ENCODE measurements at places on chromosomes 12 and 14.

DNA sequence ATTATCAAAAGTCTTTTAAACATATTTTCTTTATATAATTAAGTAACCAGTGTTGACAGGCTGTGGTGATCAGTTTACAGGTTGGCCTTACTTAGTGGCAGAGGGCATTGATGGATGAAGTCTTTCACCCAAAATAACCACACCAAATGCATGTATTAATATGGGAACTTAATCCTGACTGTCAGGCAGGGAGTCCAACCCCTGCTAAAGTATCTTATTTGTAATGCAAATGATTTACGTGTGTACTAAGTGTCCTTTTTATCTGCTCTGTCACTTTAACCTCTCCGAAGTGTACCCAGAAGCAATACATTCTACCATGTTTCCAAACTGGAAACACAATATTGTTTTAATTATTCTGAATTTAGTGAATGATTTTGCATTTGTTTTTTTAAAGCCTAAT lies 1.4 kb downstream of the MYBPC1 start:
- DNase-seq = no peak

DNA sequence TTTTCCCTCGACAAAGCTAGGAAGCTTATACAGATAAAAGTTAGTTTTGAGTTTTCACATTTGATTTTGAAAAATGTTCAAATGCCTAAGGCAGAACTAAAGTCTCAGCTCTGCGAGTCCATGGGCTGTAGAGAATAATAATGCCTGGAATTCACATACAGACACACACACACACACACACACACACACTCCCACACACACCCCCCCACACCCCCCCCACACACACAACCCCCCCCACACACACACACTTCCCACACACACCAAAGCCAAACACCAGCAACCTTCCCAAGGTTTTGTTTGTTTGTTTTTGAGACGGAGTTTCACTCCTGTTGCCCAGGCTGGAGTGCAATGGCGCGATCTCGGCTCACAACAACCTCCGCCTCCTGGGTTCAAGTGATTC lies 62.8 kb upstream of the EIF5 start:
- DNase-seq = no peak

- DNase-seq = no peak
Observed at GRCh38 chr14:103113303-103113702, 10.0 kb upstream of the TNFAIP2 start.

- DNase-seq = no peak
Observed at GRCh38 chr14:73780391-73780790, 66.2 kb upstream of the PNMA1 start.

GRCh38 chr12:26125400-26126339 lies 833 bp upstream of the BHLHE41 start:
- no peak for DNase-seq

DNA sequence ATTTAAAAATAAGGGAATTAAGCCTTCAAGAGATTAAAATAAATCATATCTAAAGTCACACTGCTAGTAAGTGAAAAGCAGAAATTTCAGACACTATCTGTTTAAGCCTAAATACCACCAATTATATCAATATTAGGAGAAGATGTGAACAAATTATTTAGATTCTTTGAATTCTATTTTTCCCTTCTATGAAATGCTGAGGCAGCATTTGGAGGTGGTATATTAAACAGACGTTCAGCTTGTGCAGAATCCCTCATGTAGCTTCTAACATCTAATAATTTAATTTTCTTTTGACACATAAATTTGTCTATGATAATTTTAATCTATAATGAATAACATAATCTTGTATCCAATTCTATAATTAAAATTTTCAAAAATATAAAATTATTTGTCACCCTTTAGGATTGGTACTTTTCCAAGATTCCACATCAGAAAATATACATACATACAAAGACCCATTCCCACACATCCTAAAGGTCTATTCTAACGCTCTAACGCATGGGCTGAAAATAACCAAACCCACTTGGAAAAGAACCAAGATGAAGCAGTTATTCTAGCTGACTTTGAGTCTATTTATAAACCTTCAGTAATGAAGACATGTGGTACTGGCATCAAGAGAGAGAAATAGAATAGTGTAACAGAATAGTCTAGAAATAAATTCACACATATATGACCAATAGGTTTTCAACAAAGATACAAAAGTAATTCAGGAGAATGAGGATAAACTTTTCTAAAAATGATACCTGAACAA lies 751.8 kb downstream of the GALC start:
- no peak for DNase-seq

- DNase-seq = no peak
Observed at GRCh38 chr12:124601706-124602105, 34.3 kb upstream of the NCOR2 start.

GRCh38 chr14:96567289-96567899 lies 65.2 kb downstream of the PAPOLA start:
- DNase-seq = peak; percentile 49

DNA sequence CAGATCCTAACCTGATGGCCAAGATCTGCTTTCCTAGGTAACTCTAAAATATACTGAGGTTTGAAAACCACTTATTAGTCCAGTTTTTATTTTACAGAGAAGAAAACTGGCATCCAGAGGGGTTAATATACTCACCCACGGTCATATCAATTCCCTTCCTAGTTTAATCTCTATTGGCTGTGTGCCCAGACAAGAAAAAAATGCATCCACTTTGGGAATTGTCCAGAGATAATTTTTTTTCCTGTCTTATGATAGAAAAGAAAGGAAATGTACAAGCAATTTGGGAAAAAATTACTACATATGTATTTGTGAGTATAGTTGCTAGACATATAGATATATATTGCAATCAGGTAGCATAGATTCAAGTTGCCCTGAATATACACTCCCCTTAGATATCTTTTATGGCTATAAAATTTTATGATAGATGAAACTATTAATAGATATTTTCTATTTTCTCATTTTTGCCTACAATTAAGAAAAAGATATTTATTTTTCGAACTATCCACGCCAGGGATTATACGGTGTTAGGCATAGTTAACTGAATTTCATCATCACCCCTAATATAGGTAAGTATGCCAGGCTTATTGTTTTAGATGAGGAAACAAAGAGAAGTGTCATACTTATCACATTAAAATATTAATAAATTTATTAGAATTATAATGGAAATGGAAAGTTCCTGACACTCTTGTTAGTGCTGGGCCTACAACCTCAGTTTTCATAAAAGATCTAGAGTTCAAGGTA lies 100.5 kb upstream of the SLC38A2 start:
- DNase-seq = no peak

- no peak for DNase-seq
Observed at GRCh38 chr12:131897875-131898274, 3.5 kb downstream of the ULK1 start.

DNA sequence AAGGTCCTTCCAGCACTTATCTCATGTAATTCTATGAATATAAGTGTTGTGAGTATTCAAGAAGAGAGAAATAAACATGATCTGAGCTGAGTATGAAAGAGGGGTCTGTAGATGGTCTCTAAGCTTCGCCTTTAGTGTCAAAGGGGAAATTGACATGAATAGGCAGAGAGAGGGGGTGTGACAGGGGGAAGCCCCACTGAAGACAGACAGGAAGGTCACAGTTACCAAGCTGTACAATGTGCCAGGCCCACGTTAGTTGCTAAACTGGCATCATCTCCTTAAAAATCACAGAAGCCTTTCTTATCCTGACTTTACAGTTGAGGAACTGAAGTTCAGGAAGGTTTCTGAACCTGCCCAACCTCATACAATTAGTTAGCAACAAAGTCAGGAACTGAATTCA lies 7.6 kb downstream of the ARHGEF40 start:
- DNase-seq = no peak

DNA sequence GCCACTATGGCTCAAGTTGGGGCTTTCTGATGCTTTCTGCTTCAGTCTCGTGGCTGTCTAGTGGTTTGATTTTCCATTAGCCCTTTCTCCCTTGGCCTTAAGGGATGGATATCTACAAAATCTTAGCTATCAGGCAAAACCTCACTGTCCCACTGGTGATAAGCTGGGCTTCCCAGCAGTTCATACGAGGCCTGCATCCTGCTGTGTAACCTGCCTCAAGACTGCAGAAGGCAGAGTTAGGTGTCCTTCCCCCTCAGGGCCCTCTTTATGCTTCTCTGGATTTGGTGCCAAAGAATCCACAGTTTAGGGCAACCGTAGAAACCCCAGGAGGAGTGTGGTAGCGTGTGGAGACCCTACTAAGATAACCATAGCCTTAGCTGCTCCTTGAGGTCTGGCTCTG lies 38.9 kb downstream of the ETV6 start:
- no peak for DNase-seq

DNA sequence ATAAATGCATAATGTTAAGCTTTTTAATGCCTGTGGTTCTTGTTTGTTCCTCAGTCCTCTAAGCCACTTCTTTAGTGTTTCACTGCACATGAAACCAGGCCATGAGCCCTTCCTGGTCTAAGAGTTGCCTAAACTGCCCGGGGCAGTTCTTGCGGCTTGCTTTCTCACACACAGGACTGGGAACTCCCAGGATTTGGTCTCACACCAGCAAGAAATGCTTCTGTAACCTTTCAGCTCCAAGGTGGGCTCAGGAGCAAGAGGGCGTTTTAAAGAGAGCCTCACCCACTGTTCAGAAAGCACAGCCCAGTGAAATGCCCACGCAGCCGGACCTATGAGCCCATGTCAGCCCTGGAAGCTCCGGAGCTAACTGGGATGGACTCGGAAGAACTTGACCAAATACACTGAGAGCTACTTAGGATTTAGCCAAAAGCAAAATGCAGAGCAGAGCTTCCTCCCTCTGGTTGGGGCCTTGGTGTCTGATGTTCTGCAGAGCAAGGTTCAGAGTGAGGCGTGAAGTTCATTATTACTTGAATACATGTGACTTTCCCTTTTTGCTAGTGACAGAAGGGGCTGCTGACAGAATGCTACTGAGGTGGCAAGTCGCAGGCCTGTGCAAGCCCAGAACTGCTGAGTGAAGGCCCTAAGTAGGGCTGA lies 23.4 kb downstream of the SLC25A29 start:
- no peak for DNase-seq

DNA sequence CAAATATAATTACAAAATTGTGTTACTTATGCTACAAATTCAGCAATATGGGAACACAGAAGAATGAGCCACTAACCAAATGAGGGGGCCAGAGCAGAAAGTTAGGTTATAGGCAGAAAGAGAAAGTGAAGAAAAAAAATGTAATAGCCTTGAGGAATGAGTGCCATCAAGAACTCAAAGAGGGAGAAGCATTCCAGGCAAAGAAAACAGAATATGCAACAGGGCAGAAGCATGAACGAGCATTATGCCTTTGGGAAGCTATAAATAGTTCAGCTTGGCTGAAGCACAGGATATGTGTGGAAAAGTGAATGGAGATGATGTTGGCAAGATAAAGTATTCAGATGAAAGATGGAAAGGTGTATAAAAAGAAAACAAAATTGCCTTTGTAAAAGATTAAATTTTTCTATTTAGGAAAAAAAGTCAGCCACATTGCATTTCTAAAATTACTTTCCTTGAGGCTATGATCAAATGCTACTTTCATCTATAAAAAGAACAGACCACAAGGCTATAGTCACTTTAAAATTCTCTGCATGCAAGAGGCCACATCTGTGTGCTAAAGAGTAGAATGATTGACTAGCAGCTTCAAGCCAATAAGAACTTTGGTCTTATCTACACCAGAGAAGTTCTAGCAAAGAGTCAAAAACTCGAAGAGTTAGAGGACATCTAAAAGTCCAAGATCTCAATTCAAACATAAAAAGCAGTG lies 193.6 kb upstream of the GARIN6 start:
- DNase-seq = no peak

DNA sequence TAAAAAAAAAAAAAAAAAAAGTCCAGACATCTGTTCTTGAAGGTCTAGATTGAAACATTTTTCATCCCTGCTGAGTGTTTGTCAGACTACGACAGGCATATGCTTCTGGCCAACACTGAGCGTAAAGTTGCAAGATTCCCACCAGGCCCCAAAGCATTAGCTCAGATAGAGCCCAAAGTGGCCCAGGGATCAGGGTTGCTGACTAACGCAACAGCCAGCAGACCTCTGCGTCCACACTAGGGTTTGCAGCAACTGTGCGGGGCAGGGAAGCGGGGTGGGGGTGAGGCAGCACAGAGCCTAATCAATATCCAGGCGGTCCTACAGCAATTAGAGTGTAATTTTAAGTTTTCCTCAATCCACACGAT lies 55.7 kb downstream of the SSH1 start:
- no peak for DNase-seq

GRCh38 chr14:91901449-91902226 lies 34.3 kb upstream of the TC2N start:
- DNase-seq = no peak

DNA sequence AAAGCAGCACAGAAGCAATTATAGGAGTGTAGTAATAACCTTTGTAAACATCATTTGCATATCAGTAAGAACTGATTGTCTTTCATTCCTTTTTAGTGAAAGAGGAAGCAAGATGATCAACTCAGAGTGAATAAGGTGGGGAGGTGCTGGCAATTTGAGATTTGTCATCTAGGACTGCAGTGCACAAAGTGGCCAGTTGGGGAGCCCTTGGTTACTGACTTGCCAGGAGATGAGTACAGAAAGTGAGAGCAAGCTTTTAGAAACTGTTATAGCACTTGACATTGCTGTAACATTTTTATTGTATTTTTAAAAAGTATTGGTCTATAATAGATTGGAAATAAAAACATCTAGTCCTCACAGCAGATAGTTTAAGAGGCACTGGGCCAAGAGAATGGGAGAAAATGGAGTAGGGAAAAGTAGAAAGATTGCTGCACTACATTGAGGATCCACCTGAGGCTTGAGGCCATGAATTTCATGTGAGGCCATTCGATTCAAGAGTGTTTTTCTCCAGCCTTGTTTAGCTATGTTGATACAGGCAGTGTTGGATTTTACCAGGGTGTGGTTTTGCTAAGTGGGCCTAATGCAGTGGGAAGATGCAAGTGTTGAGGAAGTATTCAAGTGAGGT lies 98.2 kb downstream of the SNAPC1 start:
- DNase-seq = peak; percentile 88

DNA sequence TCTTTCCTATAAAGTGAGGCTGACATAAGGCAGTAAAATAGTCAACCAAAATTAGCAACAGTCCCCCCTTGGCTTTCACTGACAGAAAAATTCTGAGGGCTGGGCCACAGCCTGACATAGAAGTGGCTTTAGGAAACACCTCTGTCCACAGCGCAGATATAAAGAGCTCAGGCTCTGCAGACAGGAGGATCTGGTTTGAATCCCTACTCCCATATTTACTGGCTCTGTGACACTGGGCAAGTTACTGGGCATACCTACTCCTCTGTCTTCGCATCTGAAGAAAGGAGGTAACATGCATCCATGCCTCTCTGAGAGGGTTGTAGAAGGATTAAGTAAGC lies 95.3 kb downstream of the STXBP6 start:
- no peak for DNase-seq
